ENCODE measurements at places on chromosomes 13 and 19.

DNA sequence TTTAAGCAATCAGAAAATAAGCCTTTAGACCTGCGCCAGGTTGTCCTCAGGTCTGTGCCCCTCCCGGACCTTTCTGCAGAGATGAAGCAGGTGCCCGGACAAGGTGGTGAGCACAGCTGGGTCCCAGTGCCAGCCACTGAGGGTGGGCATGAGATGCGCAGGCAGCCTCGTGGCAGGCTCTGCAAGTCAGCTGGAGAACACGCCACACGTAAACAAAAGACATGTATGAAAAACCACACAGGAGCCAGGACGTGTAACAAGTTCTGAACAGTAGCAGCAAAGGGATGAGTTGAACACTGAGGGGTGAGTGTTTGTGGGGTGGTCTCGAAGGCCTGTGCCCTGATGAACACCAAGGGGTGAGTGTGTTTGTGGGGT lies 68.8 kb upstream of the MCF2L start:
- no peak for DNase-seq

GRCh38 chr13:77362166-77362565 lies 35.3 kb upstream of the MYCBP2 start:
- no peak for DNase-seq

DNA sequence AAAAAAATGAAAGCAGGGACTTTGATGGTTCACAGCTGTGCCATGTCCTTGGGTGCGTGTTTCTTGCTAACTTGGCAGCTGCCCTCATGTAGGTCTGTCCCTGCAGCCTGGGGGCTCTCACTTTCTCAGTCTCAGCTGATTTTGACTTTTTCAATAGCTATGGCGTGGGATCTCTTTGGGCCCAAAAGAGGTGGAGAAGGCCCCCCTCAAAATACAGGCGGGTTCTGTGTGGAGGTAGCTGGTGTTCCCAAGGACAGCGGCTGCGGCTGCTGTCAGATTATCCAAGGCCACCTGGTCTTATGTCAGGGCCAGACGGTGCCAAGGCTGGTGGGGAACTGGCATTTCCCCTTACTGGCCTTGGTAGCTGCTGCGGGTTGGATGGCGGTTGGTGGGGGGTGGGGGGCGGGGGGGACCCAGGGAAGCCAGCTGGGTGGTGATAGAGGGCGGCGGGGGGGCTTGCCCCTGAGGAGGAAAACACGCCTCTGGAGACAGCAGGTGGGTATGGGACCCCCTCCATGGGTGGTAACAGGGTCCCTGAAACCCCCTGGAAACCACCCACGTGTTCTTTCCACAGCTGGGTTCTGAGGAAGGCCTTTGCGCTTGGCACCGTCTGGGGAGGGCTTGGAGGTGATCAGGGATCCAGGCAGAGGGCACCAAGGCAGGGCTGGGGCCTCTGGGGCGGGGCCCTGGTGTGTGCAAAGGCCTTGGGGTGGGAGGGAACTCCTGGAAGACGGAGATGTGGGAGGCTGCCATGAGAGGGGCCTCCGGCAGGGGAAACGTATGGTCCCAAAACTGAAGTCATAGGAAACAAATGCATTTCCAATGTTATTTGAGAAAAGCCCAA lies 4.1 kb downstream of the TIMM13 start:
- no peak for DNase-seq

- no peak for DNase-seq
Measured at GRCh38 chr13:32261567-32261966, 53.6 kb downstream of the ZAR1L start.

- DNase-seq: no peak
Measured at GRCh38 chr13:45296259-45296658, 44.7 kb downstream of the TPT1 start.

DNA sequence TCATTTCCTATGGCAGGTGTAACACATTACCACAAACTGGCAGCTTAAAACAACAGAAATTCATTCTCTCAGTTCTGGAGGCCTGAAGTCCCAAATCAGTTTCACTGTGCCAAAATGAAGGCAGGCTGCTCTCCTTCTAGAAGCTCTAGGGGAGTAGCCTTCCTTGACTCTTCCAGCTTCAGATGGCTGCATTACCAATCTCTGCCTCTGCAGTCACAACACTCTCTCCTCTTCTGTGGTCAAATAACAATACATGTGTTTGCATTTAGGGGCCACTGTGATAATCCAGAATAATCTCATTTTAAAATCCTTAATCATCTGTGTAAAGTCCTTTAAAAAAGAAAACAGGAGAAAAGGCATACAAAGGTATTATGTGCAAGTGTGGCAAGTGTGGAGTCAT lies 7.8 kb downstream of the DIAPH3 start:
- no peak for DNase-seq

GRCh38 chr13:26813321-26813979 lies 52.9 kb upstream of the GPR12 start:
- no peak for DNase-seq

GRCh38 chr13:80477661-80478443 lies 136.9 kb upstream of the SPRY2 start:
- DNase-seq: no peak

GRCh38 chr19:16180611-16181010 lies 4.6 kb upstream of the FAM32A start:
- DNase-seq: no peak

DNA sequence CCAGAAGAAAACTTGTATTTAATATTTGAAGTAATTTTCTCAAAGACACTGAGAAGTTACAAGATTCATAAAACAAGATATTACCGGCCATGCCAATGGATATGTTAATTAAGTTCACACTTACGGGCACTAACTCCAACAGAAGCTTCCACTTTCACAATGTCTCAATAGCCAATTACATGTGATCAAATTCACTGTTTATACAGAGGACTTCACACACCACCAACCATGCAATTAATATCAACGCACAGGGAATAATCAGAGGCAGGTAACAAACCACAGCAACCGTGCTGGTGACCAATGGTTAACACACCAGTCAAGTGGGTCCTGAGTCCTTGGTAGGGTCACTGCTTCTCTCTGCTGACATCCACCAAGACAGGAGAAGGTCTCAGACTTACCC lies 5.9 kb upstream of the ACOD1 start:
- no peak for DNase-seq

GRCh38 chr13:108146642-108147041 lies 68.7 kb downstream of the LIG4 start:
- no peak for DNase-seq

DNA sequence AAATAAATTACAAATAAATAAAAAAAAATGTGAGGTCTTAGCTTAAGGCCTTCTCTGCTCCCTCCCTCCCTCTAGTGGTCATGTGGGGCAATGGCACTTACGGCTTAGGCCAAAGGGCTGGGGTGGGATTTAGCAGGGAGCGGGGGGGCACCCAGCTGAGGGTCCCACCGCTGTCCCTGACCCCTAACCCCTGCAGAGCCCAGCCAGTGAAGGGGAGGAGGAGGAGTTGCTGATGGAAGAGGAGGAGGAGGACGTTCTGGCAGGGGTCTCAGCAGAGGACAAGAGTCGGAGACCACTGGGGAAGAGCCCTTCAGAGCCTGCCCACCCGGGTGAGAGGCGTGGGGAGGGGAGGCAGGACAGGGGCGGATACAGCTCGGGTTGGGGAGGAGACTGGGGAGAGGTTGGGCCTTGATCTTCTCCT lies 9.3 kb downstream of the MPND start:
- no peak for DNase-seq

DNA sequence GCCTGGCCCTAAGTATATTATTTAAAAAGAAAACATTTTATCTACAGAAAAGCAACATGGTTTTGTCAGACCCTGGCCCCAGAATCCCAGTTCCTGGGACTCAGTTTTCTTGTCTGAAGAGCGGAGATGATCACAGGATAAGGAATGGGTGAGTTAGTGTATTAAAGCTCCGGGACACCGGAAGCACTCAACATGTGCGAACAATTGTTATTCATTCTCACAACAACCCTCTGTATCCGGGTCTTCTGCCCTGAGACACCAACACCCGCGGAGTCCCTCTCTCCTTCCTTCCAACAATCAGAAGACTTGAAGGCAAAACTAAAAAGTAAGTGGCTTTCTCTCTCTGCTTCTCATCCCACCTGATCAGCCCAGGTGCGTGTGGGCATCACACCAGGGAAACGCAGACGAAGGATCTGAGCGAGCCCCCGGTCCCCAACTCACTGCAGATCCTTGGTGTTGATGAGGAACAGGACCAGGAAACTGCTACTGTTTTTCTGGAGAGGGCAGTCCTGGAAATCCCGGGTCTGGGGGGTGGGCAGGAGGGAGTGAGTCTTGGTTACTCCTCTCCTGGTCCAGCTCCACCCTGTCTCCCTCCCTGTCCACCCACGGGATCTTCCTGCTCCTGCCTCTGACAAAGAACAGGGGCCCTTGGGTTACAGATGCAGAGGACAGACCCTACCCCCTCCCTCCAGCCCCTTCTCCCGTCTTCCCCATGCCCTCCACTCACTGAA lies 2.0 kb downstream of the GPR108 start:
- DNase-seq: no peak

GRCh38 chr13:80584785-80585184 lies 243.9 kb upstream of the SPRY2 start:
- no peak for DNase-seq

- no peak for DNase-seq
Measured at GRCh38 chr13:94073007-94073744, 406.3 kb downstream of the DCT start.

- DNase-seq: no peak
Measured at GRCh38 chr19:3163230-3163886, 15.2 kb upstream of the S1PR4 start.

DNA sequence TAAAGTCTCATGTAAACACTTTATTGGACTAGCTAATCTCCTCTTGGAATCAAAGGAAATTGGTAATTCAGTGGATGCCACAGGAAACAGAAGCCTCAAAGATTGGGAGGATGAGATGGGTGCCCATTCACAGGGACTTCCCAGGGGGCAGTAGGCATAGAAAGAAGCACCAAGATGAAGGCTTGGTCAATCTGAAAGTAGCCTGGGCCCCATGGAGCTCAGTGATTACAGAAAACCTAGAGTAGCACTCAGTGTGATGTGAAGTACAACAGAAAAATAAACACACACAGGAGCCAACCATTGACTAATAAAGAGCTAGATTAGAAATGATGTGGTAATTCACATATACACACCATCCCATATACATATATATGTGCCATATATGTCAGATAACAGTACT lies 560.6 kb downstream of the TBC1D4 start:
- DNase-seq: no peak

GRCh38 chr13:70816853-70817252 lies 708.6 kb upstream of the KLHL1 start:
- DNase-seq: no peak

DNA sequence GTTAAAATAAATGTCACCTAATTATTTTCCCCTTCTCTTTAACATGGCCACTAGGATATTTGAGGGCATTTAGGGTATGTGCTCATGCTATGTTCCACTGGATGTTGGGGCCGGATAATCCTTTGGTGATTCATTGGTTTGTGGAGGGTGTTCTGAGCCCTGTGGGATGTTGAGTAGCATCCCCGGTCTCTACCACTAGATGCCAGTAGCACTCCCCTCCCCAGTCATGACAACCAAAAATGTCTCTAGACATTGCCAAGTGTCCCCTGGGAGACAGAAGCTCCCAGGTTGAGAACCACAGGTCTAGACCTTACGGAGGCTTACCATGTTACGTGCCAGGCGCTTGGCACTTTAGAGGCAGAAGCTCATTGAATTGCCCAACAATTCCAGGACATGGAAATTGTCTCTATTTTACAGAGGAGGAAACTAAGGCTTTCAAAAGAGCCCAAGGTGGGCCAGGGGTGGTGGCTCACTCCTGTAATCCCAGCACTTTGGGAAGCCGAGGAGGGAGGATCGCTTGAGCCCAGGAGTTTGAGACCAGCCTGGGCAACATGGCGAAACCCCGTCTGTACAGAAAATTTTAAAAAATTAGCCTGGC lies 14.1 kb downstream of the SHANK1 start:
- DNase-seq: no peak

DNA sequence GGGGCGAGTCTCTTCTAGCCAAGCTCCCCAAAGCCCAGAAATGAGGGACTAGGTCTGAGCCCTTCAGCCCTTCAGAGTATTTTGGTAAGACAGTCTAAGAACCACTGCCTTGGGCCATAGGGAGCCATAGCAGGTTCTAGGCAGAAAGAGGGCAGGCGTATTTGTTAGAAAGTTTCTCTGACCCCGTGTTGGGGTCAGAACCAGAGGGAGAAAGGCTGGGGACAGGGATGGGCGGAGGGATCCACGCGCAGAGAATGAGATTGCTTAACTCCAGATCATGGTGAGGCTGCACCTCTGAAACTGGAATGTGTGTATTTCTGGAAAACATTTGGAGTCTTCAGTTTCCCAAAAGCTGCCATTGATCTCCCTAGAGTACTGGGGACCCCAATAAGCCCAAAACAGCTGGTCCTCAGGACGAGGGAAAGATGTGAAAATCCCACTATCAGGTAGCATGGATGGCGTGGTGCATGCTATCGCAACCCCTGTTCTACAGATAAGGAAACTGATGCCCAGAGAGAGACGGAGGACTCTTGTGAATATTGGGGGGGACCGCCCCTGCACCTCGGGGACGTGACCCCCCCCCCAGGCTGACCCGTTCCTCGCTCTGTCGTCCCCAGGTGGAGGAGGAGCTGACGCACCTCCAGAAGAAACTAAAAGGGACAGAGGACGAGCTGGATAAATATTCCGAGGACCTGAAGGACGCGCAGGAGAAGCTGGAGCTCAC lies 703 bp upstream of the TPM4 start:
- DNase-seq: no peak

- no peak for DNase-seq
Measured at GRCh38 chr13:111323950-111324651, 3.7 kb downstream of the TEX29 start.

DNA sequence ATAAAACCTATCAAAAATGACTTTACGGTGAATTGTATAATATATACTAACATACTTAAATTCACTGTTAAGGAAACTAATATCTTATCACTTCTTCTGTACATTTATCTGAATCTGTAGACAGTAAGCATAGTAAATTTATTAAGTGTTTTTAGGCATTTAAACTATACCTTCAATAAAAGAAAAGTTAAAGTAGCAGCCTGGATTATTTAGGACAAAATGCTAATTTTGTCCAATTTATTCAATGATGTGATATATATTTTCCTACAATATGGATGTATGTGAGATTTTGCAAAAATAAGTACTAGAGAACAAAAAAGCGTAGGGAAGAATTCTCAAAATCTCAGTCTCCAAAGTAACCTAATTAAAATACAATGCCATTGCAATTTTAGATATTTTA lies 299.9 kb downstream of the GPC5 start:
- no peak for DNase-seq

DNA sequence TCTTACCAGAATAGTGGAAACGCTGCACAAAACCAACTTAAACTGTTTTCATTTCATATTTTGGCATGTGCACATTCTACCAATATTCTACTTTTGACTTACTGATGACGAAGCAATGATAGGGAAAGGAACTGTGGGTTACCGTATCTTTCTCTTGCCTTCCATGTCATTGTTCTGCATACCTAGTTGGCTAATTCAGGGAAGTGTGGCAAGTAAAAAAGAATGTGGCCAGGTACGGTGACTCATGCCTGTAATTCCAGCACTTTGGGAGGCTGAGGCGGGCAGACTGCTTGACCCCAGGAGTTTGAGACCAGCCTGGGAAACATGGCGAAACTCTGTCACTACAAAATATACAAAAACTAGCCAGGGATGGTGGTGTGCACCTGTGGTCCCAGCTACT lies 108.2 kb downstream of the SIPA1L3 start:
- no peak for DNase-seq

All from esophagus squamous epithelium (tissue), 5 donors.